ENCODE measurements at places on chromosomes 12 and 14.

DNA sequence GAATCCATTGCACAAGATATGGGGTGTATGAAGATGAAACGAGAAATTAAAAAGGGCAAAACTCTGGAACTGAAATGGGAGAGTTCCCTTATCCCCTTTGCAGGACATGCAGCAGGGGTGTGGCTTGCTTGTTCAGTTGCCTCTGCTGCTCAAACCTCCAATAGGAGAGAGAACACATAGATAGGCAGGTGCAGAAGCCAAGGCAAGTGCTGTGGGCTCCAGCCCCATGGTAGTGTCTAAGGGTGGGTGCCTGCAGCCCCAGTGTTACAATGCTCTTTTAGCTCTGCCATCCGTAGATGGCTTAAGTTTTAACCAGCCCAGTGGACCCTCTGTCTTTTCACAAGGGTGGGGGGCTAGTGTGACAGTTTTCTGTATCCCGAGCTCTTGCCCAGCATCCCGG is 69.7 kb downstream of the CMAS start:
- DNase-seq: no peak

DNA sequence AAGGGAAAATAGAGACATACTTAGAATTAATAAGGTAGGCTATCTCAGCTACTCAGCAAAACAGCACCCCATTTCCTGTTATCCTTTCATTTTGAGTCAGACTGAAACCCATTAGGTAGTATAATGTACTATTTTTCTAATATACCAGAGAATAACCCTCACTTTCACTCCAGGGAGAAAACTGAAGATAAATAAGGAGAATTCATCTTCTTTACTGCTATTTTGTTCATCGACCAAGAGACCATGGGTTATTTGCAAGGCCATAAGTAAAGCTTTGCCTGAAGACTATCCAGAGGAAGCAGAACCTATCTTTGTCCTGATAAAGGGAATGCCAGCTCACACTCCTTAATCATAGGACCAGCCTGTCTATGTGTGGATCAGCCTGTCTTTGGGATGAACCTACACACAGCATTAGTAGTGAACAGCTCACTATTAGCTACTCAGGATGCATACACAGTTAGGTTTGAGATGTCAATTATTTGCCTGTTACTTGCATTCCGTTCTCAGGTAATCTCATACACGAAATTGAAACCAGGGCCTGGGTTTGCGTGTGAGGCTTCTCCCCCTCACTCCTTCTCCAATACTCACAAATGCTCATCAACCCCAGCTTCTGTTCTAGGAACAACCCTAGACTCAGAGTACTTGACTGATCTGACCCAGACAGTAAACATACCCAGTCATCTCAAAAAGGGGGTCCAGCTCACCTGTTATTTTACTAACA is 124.4 kb downstream of the DAD1 start:
- DNase-seq: no peak

DNA sequence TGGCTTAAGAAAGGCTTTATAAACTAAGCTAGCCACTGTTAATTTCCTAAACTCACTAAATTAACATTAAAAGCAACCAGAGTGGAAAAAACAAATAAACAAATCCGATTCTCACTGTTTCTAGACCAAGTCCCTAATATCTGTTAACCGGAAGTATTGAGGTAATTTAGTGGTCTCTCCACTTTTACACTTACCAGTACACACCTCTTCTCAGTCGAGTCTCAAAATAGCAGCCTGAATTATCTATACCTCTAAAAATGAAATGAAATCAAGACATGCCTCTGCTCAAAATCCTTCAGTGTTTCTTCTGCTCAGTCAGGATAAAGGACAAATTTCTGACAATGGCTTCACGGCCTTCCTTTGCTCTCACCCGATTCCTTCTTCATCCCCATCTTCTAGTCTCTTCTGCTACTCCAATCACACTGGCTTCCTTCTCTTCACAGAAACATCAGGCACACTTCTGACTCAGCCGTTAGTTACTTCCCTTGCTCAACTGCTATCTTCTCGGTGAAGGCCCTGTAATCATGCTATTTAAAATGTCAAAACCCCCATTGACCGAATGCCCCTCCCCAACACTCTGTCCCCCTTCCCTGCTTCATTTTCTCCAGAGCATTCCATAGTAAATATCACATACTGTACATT is 161.3 kb downstream of the KITLG start:
- DNase-seq: no peak

DNA sequence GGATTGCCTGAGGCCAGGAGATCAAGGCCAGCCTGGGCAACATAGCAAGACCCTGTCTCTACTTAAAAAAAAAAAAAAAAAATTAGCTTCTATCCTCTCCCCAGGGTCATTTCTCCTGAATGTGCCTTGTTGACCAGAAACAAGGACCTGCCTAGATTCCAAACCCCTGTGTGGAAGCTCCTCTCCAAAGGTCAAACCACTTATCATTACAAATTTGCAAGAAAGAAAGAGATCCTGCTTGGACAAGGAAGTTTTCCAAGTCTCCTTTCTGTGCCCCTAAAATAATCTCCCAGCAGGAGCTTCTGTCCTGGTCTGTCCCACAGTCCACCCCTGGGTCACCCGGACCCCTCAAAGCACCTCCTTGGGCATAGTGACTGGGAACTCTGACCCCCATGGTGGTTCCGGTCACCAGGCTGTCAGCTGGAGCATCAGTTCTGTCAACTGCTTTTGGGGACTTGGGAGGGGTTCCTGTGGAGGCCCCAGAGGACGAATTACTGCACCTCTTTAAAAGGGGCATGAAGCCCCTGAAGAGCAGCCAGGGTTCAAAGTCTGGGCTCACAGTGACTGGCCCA is 38.4 kb downstream of the ACTN1 start:
- no peak for DNase-seq

- no peak for DNase-seq
These were observed 25.1 kb downstream of the E2F7 start for GRCh38 chr12:77040231-77040630.

DNA sequence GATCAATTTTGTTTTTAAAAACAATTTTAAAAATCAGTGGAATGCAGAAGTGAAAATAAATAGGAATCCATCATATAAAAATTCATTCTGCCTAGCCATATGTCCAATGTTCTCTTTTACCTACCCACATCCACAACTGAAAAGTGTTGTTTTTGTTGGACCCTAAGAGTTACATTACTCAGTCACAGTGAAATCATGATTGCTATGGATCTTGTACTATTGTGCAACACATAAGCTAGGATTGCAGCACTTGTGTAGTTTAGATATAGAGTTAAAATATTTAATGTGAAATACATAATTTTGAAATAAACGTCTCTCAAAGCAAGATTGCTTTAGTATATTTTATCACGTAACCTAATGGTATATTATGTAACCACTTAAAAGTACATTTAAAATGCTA is 213.3 kb upstream of the CLEC14A start:
- DNase-seq: no peak

GRCh38 chr14:93707475-93707874 is 80.8 kb downstream of the PRIMA1 start:
- no peak for DNase-seq

GRCh38 chr12:75937486-75937885 is 94.1 kb downstream of the PHLDA1 start:
- no peak for DNase-seq

- no peak for DNase-seq
These were observed 9.5 kb downstream of the TMEM132C start for GRCh38 chr12:128276471-128276870.

DNA sequence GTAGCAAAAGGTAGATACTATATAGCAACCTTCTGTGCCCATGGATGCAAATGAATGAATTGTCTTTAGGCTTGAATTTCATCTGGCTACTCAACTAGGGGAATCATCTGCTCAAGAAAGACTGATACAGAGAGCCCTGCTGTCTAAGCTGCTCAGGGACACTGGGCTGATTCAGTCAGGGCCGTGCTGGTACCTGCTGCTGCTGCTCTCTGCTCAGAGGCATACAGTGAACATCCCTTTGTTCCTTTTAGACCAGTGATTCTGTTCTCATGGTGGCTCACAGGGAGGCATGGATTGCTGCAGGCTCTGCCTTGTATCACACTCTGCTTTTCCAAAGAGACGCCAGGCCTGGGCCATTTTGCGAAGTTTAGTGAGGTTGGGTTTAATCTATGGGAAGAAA is 14.1 kb downstream of the EIF2B2 start:
- no peak for DNase-seq

DNA sequence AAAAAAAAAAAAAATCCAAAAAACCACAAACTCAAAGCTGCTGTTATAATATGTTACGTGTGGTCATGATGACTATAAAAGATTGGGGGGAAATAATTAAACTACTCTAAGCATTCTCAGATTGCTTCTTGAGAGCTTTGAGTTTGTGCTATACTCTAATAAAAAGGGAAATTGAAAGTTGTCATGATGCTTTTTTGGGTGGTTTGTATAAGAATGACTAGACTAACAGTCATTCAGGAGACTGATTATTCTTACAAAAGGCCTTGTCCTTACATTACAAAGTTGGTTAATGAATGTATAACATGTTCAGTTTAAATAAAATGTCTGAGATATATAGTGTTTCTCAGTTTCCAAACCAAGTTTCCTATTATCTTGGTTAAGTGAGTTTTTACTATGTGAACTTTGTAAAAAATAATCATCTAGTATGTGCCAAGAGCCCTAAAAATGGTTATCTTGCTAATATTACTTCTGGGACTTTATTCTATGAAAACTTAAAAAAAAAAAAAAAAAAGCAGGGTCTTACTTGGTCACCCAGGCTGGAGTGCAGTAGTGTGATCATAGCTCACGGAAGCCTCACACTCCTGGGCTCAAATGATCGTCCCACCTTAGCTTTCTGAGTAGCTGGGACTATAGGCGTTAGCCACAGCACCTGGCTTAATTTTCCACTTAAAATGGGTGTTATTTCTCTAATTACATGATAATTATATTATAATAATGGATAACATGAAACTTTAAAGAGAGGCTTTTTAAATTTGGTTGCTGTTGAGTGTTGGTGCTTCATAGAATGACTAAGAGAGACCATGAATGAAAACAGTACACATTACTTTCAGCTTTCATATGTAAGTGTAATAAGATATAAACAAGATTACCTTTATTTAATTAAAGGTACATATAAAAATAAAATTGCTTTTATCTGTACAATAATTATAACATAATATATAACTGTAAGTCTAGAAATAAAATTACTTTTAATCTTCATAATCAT is 459.6 kb upstream of the RGS6 start:
- no peak for DNase-seq

GRCh38 chr14:50865391-50866076 is 6.3 kb upstream of the ABHD12B start:
- no peak for DNase-seq

DNA sequence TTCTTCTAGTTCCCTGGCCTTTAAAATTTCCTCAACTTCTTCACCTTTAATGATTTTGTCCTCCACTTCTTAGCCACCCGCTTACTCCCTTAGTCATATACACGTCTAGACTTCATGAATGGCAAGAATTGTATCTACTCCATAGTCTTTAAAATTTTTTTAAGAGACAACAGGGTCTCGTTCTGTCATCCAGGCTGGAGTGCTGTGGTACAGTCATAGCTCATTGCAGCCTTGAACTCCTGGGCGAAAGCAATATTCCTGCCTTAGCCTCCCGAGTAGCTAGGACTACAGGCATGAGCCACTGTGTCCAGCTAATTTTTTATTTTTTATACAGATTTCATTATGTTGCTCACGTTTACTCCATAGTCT is 47.9 kb downstream of the BBS10 start:
- no peak for DNase-seq

DNA sequence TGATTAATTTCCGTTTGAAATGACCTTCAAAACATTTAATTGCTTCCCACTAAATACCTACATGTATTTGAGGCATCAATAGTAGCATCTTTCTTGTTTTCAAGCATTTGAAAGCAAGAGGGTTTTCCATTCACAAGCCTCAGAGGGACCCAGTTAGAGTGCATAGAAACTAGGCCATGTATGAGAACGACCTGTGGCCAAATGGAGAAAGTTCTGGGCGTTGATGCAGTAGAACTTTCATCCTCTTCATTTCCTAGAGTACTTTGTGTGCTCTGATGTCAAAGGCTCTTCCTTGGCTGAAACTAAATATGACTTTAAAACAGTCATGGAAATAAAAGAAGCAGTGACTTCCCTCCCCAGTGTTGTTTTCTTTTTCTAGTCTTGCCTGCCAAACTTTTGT is 944 bp upstream of the DHRS7 start:
- no peak for DNase-seq

- peak; percentile 97 for DNase-seq
These were observed 134.7 kb downstream of the FGD4 start for GRCh38 chr12:32533971-32534590.

DNA sequence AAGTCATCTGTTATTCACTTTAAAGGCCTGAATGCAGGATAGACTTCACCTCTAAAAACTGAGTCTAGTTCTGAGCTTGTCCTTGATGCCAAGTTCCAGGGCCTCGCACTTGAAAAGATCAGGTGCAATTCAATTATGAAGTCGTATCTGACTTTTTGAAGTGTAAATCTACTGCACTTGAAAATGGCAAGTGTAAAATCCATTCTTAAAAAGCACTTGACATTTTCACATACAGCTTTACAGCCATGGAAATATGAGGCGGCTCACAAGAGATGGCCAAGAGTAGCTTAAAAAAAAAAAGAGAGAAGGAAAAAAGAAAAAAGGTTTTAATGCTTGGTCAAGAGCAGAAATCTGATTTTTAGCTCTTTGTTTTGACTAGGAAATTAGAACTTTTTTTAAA is 172.5 kb downstream of the GXYLT1 start:
- no peak for DNase-seq

DNA sequence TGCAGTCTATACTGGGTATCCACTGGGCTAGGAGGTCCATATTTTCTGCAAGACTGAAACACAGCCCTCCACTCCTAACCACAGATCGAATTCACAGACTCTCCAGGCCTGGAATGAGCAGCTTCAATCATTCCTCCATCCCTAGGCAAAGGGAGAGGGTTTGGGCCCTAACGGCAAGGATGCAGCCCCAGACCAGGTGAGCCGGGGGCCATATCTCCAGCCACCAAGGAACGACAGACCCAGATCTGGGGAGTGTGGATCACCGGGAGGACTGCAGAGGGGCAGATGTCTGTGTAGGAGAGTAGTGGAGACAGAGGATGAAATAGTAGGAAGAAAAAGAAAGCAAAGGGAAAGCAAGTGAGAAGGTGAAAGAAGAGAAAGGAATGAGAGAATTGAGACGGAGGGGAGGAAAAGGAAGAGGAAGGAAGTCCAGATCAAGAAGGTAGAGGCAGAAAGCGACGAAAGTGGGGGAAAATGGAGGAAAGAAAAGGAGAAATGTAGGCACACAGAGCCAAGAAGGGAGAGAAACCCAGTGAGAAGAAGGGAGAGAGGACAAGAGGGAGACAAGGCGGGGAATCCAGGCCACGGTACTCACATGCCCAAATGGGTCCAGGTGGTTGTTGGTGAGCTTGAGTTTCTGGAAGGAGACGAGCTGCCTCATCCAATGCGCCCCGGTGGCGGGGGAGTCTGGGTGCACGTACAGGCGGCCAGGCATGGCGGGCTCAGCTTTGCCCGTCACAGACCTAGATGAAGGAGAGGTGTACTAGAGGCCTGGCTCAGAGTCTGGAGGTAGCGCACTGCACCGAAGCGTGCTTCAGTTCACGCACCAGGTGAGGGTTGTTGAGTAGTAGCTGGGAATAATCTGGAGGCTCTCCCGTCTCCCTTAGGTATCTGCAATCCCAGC is 7.7 kb downstream of the TBX5 start:
- DNase-seq: no peak

- DNase-seq: peak; percentile 19
These were observed 384.0 kb upstream of the FOXG1 start for GRCh38 chr14:28382444-28383190.

GRCh38 chr12:17456486-17456885 is 633.5 kb downstream of the RERGL start:
- peak; percentile 69 for DNase-seq

All from renal cortical epithelial cell (primary cell).